Stimulated activated naive B cell treated with anti-CD40 and anti-IgM and Interleukin-4, amounts not matched to agents 10 μg/mL and 1 μg/mL and 100 μg/mL, for 72 hours (primary cell): ENCODE measurements at places on chromosomes 11 and 22.
A peak's percentile ranks its signal among the peaks of the same experiment; 100 is the strongest.

DNA sequence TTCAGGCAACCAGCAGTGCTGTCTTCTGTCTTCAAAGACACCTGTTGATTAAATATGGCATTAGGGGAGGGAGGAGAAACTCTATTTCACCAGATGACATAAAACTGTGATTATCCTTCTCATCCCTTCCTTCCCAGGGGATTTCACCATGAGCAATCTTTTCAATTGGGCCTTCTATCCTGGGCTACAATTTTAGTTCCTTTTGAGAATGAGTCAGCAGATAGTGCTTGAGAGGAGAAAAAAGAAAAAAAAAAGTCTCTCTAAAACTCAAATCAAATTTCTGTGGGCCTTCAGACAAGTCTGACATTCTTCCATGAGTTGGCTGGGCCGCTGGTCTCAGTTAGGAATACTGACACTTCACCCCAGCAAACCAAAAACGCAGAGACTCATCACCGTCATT, 7.2 kb downstream of the FLI1 start:
- no peak for DNase-seq

DNA sequence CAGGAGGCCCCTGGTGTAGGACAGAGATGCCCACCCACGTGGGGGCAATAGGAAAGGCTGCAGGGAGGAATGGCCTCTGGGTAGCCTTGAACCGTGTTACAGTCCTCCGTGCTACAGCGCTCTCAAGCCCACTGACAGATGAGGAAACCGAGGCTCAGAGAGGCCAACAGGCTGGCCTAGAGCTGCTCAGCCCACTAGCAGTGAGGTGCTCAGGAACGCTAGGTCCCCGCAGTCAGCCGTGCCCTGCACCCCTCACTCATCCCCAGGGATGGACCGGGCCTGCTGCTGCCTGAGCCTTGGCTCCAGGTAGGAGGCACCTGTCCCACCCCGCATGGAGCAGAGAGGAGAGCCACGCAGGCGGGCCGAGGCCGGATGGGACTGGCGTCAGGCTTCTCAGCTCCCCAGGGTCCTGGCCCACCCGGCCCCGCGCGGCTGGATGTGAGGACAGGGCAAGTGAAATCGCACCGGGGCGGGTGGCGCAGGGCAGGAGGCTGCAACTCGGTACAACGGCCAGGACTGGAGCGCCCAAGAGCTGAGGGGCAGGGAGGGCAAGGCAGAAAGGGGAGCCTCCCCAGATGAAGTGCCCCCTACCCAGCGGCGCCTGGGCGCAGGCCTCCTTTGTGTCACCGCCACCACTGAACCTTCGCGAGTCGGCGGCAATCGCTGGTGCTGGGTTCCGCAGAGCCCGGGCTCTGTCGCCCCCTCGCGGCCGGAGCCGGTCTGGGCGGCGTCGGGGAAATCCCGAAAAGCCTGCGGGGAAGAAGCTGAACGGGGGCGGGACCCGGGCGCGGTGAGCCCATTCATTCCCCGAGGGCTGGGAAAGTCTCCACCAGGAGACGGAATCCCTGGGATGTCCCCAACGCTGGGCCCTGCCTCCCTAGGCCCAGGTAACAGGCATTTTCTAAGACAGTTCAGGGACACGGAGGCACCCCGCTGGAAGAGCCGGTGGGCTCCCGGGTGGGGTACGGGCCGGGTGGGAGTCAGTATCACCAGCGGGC, 8.4 kb upstream of the SLC2A11 start:
- peak; percentile 82 for DNase-seq

GRCh38 chr11:99069856-99070444, 49.2 kb downstream of the CNTN5 start:
- no peak for DNase-seq

DNA sequence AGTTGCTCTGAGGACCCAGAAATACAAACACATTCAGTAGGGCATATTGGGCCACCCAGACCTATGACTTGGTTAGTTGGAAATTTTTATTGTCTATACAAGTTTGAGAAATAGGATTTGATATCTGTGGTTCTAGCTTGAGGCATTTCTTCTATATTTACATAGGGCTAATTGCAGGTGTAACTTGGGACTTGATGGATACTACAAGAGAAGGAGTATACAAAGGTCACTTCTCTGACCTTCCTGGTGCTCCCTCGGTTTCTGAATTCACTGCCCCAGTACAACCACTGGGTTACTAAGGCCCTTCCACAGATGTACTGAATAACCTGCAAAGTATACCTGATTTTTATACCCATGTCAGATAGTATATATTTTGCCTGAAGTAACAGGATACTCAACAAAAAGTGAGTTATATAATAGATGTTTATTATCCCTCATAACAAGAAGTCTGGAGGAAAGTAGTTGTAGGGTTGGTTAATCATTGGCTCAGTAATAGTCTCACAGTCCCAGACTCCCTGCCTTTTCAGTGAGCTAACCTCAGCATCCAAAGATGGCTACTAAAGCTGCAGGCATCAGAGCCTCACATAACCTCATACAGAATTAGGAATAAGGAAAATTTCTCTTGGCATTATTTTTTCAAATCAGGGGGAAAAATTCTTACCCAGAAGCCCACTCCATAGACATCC, 8.8 kb upstream of the PGR start:
- no peak for DNase-seq

- DNase-seq = no peak
Measured at GRCh38 chr11:99160447-99160846, 139.7 kb downstream of the CNTN5 start.

DNA sequence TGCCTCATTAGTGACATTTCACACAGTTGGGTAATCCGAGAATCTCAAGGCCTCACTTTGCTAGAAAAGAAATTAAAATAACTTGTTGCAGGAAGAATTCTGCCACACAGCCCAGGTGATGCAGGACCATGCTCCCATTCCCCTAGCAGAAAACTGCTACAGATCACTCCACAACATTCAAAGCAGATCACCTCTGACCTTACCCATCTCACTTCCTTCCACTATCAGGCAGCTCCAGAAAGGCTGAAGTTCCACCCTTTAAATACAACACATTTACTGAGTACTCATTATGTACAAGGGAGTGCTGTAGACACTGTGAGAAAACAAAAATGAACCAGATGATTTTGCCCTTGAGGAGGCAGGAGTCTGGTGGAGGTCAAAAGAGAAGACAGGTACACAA, 231.0 kb downstream of the TTC28 start:
- no peak for DNase-seq

DNA sequence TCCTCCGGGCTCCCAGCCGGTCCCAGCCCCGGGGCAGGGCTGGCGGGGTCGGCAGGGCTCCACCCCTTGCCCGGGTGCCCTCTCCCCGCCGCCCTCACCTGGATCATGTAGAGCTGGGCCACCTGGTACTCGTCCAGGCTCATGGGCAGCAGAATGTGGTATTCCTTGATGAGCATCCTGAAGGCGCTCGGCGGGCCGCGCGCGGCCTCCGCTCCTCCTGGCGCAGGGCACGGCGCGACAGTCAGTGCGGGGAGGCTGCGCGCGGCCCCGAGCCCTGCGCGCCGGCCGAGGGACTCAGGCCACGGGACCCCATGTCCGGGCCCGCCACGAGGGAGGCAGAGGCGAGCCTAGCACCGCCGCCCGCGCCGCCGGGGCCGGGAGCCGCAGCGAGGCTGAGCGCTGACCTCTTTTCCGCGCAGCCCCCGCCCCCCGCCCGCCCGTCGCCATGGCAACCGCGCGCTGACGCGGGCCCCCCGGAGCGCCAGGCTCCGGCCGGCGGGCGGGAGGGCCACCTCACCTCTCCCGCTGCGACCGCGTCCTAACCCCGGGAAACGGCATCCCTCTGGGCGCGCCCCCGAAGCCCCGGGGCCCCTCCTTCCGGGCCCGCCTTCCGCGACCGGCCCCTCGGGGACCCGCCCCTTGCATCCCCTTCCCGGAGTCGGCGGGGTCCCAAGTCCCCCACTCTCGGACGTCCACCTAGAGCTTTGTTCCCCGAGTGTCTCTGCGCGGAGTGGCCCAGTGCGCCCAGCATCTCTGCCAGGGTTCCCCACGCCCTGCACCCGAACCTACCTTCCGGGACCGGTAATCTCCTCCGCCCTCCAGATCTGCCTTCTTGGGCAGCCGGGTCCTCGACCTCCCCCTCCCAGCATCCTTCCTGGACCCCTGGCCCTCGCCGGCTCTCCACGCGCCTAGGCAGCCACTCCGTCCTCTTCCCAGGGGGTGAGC, 886 bp downstream of the PITPNM1 start:
- DNase-seq = no peak

GRCh38 chr22:32991353-32992101, 66.7 kb downstream of the SYN3 start:
- DNase-seq = no peak

DNA sequence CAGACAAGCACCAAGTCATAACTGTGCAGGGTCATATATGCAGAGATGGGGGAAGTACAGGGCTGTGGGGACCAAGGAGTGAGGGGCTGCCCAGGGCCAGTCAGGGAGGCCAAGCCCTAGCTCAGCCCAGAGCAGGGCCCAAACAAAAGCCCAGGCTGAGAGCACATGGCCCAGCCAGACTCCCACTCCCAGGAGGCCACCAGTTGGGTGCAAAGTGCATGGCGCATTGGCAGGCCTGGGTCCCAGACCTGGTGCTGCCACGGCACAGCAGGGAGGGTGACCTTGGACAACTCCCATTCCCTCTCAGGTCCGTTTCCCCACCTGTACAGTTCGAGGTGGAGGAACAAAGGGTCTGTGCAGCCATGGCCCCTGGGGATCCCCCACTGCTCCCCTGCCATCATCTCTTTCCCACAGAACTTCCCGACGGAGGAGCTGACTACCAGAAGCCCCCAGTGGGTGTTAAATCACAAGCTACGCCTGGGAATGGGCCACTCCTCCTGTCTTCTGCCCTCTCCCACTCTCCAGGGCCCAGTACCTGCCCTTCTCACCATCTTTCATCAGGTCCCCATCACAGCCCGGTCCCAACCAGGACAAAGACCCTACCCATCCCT, 608 bp downstream of the NIPSNAP1 start:
- DNase-seq = no peak

- DNase-seq = no peak
Measured at GRCh38 chr11:132453406-132453805, 1078.9 kb downstream of the OPCML start.

DNA sequence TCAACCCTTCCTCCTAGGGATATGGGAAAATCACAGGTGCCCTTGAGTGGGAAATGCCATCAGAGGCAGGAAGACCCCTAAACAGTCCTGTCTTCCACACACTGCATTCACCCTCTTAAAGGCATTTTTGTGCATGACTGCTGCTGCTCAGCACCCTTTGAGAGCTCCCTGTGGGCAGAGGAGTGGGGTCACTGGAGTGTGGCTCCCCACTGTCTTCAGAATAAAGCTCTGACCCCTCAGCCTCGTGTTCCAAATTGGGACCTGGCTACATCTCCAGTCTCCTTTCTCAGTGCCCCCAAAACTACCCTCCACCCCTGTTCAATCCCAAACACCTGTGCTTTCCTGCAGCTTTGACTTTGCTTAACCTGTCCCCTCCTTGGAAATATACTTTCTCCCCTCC, 46.6 kb downstream of the CHRDL2 start:
- DNase-seq = no peak

DNA sequence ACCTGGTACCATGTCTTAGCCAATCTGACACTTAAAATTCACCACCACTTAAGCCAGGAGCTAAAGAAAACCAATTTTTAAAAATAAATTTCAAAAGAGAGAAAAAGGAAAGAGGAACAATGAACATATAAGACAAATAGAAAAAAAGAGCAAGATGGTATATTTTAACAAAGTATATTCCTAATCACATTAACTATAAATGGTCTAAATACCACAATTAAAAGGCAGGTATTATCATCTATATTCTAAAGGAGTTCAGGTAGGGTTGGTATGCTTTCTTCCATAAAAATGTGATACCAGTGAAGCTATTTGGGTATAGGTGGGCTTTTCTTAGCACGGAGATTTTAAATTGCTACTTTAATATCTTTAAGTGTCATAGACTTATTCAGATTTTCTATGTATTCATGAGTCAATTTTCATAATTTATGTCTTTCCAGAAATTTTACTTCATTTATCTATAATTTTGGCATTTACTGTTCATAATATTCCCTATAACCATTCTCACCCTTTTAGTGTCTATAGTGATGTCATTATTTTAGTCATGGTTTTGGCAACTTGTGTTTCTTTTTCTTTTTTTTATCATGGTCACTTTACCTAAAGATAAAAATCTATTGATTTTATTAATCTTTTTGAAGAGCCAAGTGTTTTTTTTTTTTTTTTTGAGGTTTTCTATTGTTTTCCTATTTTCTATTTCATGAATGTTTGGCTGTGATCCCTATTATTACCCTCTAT, 56.5 kb upstream of the IGLL5 start:
- no peak for DNase-seq

DNA sequence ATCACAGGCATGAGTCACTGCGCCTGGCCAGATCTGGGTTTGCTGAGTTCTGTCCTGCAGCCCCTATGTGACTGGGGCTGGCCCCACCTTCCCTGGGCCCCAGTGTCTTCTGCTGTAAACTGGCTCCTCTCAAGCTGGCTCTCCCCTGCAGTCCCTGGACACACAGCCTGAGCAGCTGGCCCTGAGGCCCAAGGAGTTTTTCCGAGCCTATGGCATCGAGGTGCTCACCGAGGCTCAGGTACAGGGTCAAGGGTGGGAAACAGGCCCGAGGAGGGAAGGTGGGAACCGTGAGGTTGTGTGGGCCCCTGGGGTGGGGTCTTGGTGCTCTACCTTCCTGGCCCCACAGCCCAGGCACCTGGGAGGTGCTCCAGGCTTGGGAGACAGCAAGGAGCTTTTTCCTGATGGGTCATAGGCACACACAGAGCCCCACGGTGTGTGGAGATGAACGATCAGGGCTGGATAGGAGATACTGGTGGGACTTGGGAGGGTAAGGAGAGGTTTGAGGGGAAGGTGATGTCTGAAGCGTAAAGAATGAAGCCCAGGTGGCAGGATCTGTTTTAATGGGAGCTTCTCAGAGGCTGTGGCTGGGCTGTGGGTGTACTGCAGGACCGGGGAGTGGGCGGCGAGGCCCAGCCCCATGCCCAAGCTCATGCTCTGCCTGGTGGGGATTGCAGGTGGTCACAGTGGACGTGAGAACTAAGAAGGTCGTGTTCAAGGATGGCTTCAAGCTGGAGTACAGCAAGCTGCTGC, 6.4 kb upstream of the LZTR1 start:
- no peak for DNase-seq
